Esophagus mucosa (tissue), 1 donor: ENCODE measurements at places on chromosomes 2 and 18. TPM values are rescaled to one million over a fixed set of nuclear protein-coding genes. Genes with fewer than 3 reads are reported as not detected.

The C1GALT1C1L gene
- total RNA-seq, result 0.16 TPM

The GCKR gene
- 0.84 TPM for total RNA-seq

The DARS1 gene
- total RNA-seq, result 58.3 TPM

The LAMA3 gene
- 40.1 TPM for total RNA-seq

The DCDC2C gene
- not detected for total RNA-seq
